A172 (cell line): ENCODE measurements at places on chromosomes 6 and 20. TPM values are rescaled to one million over a fixed set of nuclear protein-coding genes. Genes with fewer than 3 reads are reported as not detected.

C6orf52 gene
- total RNA-seq, result 15.2 and 16.5 TPM in 2 replicates

CLDN20 gene
- total RNA-seq, result not detected in 2 replicates

PROKR2 gene
- total RNA-seq, result not detected in 2 replicates

SLC24A3 gene
- not detected in 2 replicates for total RNA-seq

MEP1A gene
- not detected in 2 replicates for total RNA-seq

GRCh38 chr6:99613409-99613704 lies 6.7 kb downstream of the PRDM13 start:
- DNase-seq, result no peak

- DNase-seq, result no peak
Measured at GRCh38 chr6:9173229-9173628, 737.9 kb upstream of the SLC35B3 start.

GRCh38 chr6:129692467-129692866 lies 17.5 kb downstream of the ARHGAP18 start:
- no peak for DNase-seq

- no peak for DNase-seq
Measured at GRCh38 chr20:32484225-32484957, 100.7 kb downstream of the NOL4L start.

DNA sequence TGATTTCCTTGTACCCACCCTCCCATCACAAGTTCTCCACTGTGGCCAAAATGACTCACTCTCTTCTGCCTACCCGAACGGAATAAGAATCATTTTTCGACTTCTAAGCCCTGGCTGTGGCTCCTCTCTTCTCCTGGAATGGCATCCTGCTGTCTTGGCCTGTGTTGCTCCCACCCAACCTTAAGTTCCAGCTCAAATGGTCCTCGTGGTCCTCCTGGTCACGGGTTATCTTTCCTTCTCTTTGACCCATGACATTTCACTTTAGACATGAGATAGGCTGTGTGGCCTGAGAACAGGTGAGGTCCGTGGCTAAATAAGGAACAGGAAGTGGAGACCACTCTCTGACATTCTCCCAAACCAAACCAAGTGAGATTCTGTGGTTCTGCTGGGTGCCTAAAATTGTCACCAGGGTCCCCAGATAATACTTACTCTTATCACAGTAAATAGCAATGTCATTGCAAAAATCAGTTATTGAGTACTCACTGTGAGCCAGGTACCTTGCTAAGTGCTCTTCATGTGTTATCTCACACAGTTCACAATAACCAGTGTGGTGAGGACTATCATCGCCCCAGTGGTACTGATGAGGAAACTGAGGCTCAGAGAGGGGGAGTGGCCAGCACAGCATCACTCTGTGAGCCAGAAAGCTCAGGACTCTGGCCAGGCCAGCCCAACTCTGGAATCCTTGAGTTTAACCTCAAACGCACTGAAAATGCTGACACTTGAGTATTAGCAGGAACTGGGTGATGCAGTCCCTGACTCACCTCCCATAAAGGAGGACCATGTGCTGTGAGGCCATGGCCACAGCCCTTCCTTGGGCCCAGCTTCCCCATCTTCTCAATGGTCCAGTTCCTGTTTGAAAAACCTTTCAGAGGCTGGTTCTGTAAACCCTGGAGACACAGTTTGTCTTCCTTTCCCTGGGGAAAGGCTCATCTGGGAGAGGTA lies 74.8 kb upstream of the SIRPA start:
- DNase-seq, result no peak

DNA sequence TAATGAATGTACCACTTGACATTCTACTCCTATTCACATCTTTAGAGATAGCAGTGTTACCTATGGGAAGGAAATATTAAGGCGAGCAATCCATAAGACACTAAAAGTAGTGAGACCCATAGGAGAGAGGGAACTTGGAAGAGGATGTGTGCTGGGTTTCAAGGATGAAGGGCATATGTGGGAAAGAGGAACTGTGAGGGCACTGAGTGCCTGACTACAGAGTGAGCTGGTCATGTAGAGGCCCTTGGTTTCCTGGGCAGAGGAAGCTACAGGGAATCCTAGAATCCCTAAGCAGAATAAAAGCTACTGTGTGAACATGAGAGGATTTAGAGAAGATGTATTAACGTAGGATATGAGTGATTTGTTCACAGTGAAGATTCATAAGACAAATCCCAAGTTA lies 262.8 kb downstream of the FARS2 start:
- no peak for DNase-seq

DNA sequence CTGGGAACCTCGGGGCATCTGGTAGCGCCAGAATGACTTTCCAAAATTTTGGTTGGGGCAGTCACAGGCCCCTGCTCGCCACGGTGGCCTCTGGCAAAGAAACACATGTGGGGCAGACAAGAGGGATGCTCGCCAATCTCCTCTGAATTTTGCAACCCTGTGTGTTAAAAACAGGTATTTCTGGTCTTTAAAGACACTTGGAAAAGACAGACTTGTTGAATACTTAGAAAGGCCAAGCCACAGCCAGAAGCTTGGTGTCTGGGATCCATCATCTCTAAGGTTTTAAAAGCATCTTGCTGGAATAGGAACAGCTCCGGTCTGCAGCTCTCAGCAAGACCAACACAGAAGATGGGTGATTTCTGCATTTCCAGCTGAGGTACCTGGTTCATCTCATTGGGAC lies 31.2 kb downstream of the HLA-E start:
- DNase-seq, result no peak

DNA sequence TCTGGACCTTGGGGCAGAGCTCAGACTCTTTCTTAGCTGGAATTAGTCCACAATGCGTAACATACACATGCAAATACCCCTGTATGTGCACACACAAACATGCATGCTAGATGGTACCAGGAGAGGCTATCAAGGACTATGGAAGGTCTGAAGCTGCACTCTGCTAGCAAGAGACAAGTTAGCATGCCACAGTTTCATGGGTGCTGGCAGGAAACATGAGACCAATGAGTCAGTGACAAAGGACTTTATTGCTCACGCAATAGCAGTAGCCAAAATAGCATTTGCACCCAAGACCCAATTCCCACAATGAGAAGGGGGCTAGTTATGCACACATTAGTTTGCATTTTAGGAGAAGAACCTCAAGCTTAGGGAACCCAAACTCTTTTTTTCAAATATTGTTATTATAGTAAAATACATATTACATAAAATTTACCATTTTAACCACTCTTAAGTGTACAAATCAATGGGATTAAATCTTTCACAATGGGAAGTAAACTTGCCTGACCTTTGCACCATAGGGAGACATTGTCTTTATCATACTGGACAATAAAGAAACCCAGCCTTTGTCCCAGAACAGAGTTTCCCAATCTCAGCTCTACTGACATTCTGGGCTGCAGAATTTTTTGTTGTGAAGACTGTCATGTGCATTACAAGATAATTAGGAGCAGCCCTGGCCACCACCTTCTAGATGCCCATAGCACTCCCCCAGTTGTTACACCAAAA lies 69.1 kb downstream of the NRSN1 start:
- no peak for DNase-seq

- DNase-seq, result peak; percentile 46
Measured at GRCh38 chr20:53146201-53146891, 174.2 kb downstream of the TSHZ2 start.
